ENCODE measurements at places on chromosomes 4 and X. TPM values are rescaled to one million over a fixed set of nuclear protein-coding genes. Genes with fewer than 3 reads are reported as not detected.

ADH6 gene
- not detected for total RNA-seq

GABRA4 gene
- total RNA-seq: 0.53 TPM

FGD1 gene
- total RNA-seq: 36.3 TPM

ARSD gene
- 6.0 TPM for total RNA-seq

TEX13D gene
- total RNA-seq: not detected

SRPX2 gene
- total RNA-seq: 0.34 TPM

DNA sequence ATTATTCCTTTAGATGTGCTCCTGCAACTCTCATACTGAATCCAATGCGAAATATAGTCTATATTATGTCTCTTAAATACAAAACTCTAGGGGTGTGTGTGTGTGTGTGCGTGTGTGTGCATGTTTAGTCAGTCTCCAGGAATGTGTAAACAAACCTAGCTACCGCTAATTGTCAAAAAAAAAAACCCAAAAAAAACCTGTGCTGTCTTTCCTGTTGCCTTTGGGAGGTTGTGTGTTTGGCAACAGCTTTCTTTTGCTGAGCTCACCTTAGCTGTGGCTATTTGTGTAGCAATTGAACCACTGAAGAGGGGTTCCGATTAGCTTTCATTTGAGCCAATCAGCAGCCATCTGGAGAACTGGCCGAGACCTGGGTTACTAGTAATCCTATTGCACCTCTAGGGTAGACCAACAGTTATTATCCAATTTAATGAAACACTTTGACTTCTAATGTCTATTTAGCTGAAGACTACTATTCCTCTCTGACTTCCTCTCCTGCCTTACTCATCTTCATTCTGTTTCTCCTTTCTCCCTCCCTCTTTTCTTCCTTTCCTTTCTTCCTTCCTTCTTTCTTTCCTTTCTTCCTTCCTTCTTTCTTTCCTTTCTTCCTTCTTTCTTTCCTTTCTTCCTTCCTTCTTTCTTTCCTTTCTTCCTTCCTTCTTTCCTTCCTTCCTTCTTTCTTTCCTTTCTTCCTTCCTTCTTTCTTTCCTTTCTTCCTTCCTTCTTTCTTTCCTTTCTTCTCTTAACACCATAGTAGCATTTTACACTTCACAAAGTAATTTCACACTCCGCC, 471.1 kb downstream of the GBA3 start:
- H3K27me3 ChIP-seq: peaks cover 20% of the 10 kb centered on the region
- H3K27ac ChIP-seq: no peak overlapping the region
- no peaks in the 10 kb centered on the region for H3K36me3 ChIP-seq
- H3K4me3 ChIP-seq: no peak overlapping the region
- H3K4me1 ChIP-seq: peaks cover 36% of the 10 kb centered on the region

GRCh38 chr4:69214716-69215115, at the start of gene UGT2B11:
Gene UGT2B11, minus strand, starts transcription at chr4:69214748. Its CDS starts 26 bp downstream, at chr4:69214722.
- H3K4me1 ChIP-seq: peaks cover 13% of the 10 kb centered on the region
- no peaks in the 10 kb centered on the region for H3K36me3 ChIP-seq
- no peak within 1 kb of the TSS for H3K4me3 ChIP-seq

DNA sequence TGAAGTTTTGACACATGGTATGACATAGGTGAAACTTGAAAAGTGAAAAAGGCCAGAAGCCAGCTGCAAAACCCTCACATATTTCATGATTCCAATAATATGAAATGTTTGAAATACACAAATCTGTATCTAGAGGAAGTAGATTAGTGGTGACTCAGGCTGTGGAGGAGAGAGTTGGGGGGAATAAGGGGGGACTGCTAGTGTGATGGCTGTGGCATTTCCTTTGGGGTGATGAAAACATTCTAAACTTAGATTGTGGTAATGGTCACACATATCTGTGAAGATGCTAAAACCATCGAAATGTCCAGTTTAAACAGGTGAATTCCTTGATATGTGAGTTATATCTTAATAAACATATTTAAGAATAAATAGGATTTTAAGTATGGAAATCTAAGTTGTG, 343.5 kb upstream of the SFRP2 start:
- H3K4me3 ChIP-seq: no peak overlapping the region
- DNase-seq: no peak
- no peak overlapping the region for H3K27ac ChIP-seq
- H3K27me3 ChIP-seq: peaks cover 5% of the 10 kb centered on the region

GRCh38 chrX:110703641-110704040, 92.0 kb downstream of the CHRDL1 start:
- no peak overlapping the region for H3K27ac ChIP-seq
- no peaks in the 10 kb centered on the region for H3K36me3 ChIP-seq
- H3K27me3 ChIP-seq: no peaks in the 10 kb centered on the region
- H3K4me1 ChIP-seq: no peaks in the 10 kb centered on the region

GRCh38 chrX:65668377-65669310, 1.2 kb downstream of the MSN start:
- H3K27me3 ChIP-seq: peaks cover 4% of the 10 kb centered on the region
- peaks cover 32% of the 10 kb centered on the region for H3K4me1 ChIP-seq
- peak overlapping the region; percentile 79 for H3K4me3 ChIP-seq
- peak overlapping the region; percentile 92 for H3K27ac ChIP-seq
- H3K36me3 ChIP-seq: no peaks in the 10 kb centered on the region

DNA sequence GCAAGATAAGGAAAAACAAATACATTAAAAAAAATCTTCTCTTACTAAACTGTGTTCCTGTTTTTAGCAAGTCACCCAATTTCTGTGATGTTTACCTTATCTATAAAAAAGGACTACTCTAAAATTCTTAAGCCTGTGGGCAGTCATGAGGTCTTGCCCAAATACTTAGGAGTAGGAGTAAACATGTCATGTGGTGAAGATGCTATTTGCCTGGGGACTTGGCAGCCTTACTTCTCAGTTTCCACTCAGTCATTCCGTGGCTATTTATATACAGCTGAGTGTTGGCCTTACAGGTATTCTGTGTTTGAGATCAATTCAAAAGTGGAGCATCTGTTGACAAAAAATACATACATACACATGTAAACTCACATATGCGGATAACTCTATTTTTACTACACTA, 89.9 kb upstream of the TLR2 start:
- H3K27me3 ChIP-seq: no peaks in the 10 kb centered on the region
- DNase-seq: no peak
- no peak overlapping the region for H3K4me3 ChIP-seq
- H3K36me3 ChIP-seq: peaks cover 37% of the 10 kb centered on the region
- H3K27ac ChIP-seq: no peak overlapping the region
- H3K4me1 ChIP-seq: no peaks in the 10 kb centered on the region

DNA sequence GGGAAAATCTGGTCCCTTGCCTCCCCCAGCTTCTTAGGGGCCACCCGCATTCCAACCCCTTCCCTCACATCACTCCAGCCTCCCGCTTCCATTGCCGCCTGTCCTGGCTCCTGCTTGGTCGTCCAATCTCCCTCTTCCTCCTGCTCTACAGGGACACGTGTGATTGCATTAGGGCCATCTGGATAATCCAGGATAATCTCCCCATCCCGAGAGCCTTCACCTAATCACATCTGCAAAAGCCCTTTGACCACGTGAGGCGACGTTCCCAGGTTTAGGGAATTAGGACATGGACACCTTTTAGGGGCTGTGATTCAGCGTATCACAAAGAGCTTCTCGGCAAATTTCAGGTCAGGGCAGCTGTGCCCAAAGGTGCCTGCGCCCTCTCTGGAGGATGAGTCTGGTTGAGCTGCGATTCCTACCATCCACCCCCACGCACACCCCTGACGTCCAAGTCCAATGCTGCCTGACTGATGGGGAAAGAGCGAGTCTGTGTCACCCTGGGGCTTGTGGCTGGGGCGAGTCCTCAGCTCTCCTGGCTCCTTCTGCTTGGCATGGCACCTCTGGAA, 104.6 kb downstream of the PSAPL1 start:
- DNase-seq: no peak
- H3K27me3 ChIP-seq: peaks cover 2% of the 10 kb centered on the region
- peaks cover 6% of the 10 kb centered on the region for H3K4me1 ChIP-seq
- H3K27ac ChIP-seq: peak overlapping the region; percentile 53
- H3K36me3 ChIP-seq: no peaks in the 10 kb centered on the region

- H3K27ac ChIP-seq: no peak overlapping the region
- DNase-seq: no peak
- no peak overlapping the region for H3K4me3 ChIP-seq
Measured at GRCh38 chr4:89800012-89800516, 36.9 kb downstream of the SNCA start.

DNA sequence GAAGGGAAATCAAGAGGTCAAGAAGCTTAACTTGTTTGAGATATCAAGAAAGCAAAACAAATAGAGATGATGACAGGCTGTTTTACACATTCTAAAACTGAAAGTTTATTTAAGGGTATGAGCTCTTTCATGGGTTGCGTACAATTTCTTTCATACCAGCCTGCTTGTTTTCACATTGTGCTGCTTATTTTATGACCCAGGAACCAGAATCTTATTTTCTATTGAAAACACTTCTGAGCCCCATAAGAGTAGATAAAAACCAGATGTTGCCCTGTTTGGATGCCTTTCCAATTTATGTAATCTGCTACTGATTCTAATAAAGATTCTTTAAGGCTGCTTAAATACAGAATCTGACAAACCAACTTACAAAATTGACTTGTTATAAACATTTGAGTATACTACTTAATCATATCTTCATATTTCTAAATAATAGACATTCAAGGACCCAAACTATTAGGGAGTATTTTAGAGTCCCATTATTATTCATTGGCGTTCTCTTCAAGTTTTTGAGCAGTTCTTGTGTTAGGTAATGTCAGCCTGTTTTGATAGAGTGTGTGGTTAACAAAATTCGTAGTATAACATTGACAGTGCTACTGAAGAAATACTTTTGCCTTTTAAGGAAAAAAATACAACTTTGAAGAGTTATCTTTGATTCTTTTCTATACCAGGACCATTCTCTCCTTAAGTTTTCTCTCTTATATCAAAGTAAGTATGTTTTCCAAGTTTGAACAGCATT, 74.4 kb downstream of the PDLIM5 start:
- peaks cover 9% of the 10 kb centered on the region for H3K4me1 ChIP-seq
- H3K4me3 ChIP-seq: no peak overlapping the region
- no peak for DNase-seq
- H3K27ac ChIP-seq: no peak overlapping the region

GRCh38 chrX:46770817-46771163, 11.9 kb upstream of the SLC9A7 start:
- no peaks in the 10 kb centered on the region for H3K4me1 ChIP-seq
- H3K27ac ChIP-seq: no peak overlapping the region
- DNase-seq: no peak
- no peaks in the 10 kb centered on the region for H3K27me3 ChIP-seq
- H3K4me3 ChIP-seq: no peak overlapping the region

GRCh38 chr4:82500435-82501153, 61.2 kb downstream of the TMEM150C start:
- no peaks in the 10 kb centered on the region for H3K36me3 ChIP-seq
- no peak overlapping the region for H3K27ac ChIP-seq
- H3K4me1 ChIP-seq: peaks cover 23% of the 10 kb centered on the region
- no peak for DNase-seq

DNA sequence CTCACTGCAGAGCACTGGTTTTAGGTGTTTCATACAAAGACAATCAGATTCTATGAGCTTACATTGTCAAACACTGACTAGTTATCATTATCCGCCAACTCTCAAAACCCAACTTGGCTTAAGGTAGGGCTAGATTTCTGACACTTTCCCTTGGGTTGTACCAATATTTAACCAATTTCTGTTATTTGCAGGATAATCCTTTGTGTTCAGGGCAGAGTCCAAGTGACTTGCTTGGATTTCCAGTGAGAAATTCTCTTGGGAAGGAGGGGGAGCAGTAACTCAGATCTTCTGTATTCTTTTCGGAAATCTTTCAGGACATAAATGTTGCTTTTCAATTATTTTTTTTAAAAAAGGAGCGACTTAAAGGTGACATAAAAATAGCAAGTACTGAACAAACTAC, 23.1 kb downstream of the DGKK start:
- DNase-seq: no peak
- H3K27me3 ChIP-seq: no peaks in the 10 kb centered on the region
- no peaks in the 10 kb centered on the region for H3K36me3 ChIP-seq

- H3K4me1 ChIP-seq: peaks cover 15% of the 10 kb centered on the region
- no peaks in the 10 kb centered on the region for H3K36me3 ChIP-seq
- no peak overlapping the region for H3K4me3 ChIP-seq
- no peak for DNase-seq
- H3K27me3 ChIP-seq: peaks cover 40% of the 10 kb centered on the region
Measured at GRCh38 chr4:8664976-8665375, 72.4 kb downstream of the CPZ start.

- peak overlapping the region; percentile 29 for H3K27ac ChIP-seq
- H3K27me3 ChIP-seq: peaks cover 2% of the 10 kb centered on the region
- no peak overlapping the region for H3K4me3 ChIP-seq
- DNase-seq: peak; percentile 38
- peaks cover 32% of the 10 kb centered on the region for H3K4me1 ChIP-seq
- no peaks in the 10 kb centered on the region for H3K36me3 ChIP-seq
Measured at GRCh38 chrX:28586286-28586685, 960 bp upstream of the IL1RAPL1 start.

DNA sequence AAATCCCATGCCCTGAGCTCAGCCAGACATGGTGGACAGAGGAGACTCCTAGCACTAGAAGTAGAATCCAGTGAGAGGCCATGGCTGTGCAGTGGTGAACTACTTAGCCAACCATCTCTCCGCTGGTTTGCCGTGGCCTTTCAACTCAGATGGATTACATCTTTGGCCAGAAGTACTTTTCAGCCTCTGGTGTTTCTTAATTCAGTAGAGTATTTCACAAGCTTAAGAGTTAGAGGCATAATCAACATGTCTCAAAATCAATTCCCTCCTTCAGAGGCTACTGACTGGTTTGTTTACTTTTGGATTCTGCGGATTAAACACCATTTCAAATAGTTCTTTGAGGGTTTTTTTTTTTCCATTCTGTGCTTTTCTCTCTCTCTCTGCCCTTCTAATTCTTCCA, 91.1 kb upstream of the PGRMC2 start:
- H3K4me3 ChIP-seq: no peak overlapping the region
- no peak overlapping the region for H3K27ac ChIP-seq
- peaks cover 3% of the 10 kb centered on the region for H3K4me1 ChIP-seq
- peaks cover 24% of the 10 kb centered on the region for H3K36me3 ChIP-seq
- DNase-seq: no peak
- no peaks in the 10 kb centered on the region for H3K27me3 ChIP-seq

DNA sequence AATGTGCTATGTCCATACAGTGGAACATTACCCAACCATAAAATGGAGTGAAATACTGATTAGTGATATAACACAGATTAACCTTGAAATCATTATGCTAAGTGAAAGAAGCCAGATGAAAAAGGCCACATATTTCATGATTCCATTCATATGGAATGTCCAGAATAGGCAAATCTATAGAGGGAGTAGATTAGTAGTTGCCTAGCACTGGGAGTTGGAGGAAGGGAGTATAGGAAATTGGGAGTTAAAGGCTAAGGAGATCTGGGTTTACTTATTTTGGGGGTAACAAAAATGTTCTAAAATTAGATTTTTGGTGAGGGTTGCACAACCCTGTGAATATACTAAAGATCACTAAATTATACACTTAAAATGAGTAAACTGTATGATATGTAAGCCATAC, 26.8 kb downstream of the ENOX2 start:
- peaks cover 11% of the 10 kb centered on the region for H3K4me1 ChIP-seq
- DNase-seq: no peak

All from WTC11 (cell line).